ENCODE measurements at places on chromosomes 2 and 18.

- no peak for DNase-seq
Measured at GRCh38 chr2:106089611-106090010, 104.5 kb downstream of the UXS1 start.

DNA sequence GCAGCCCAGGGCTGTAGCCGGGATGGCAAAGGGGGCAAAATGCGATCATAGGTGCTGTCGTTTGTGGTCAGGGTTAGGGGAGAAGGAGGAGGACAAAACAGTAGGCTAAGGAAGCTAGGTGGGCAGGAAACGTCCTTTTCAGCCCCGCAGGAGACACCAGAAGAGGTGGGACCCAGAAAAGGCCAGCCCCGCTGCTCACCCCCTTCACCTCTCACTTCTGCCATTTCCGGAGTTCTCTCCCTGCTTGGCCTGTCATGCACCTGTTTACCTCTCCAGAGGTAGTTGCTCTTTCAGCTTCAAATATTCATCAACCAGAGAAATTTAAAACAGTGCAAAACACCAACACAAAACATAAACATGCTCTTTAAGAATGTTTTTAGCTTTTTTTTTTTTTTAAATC lies 849 bp downstream of the AQP4 start:
- DNase-seq = no peak

- DNase-seq = no peak
Measured at GRCh38 chr2:230888824-230889400, 24.2 kb downstream of the ITM2C start.

DNA sequence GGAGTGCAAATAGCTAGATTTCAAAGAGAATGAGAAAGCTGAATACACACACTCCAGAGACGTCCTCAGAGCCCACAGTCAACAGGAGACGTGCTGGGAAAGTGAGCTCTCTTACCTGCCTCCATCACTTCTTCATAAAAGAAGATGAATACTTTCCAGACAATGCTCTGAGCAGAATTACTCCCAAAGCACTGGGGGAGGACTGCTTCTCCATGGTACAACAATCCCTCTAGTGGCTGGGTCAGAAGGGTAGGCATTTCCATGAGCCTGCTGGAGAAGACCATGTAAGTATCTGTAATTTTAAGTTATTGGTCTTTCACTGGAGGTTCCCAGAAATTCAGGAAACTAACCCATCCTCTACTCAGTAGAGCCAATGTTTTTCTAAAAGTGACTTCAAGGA lies 190.3 kb downstream of the RBM43 start:
- DNase-seq = no peak

GRCh38 chr18:35289727-35290093 lies 319 bp downstream of the ZSCAN30 start:
- no peak for DNase-seq

- no peak for DNase-seq
Measured at GRCh38 chr2:219158586-219158985, 2.0 kb downstream of the NHEJ1 start.

DNA sequence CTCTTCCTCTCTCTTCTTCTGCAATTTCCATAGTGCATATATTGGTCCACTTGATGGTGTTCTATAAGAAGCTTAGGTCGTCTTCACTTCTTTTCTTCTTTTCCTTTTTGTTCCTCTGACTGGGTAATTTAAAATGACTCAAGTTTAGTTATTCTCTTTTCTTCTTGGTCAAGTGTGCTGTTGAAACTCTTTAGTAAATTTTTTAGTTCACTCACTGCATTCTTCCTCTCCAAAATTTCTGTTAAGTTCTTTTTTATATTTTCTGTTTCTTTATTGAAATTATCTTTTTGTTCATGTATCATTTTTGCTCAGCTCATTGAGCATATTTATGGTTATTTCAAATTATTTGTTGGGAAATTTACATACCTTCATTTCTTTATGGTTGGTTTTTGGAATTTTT lies 32.7 kb upstream of the ZSWIM2 start:
- no peak for DNase-seq

- DNase-seq = no peak
Measured at GRCh38 chr2:144152817-144153271, 367.1 kb downstream of the ZEB2 start.

DNA sequence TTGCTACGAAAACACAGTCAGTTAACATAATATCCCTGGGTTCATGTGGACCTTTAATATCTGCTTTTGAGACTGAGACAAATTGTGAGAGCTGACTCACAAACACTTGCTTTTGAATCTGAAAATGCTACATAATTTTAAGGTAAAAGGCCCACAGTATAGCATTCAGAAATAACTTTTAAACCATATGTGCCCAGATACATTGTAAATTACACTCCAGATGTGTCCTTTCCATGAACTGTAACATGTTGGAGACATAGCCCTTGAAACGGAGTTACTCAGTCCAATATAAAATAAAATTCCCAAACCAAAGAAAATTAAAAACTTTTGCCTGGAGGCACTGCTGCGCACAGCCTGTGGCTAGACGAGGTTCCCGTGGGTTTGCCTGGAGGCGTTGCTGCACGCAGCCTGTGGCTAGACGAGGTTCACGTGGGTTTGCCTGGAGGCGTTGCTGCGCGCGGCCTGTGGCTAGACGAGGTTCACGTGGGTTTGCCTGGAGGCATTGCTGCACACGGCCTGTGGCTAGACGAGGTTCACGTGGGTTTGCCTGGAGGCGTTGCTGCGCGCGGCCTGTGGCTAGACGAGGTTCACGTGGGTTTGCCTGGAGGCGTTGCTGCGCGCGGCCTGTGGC lies 131.9 kb upstream of the ALKAL2 start:
- DNase-seq = no peak

- DNase-seq = peak; percentile 17
Measured at GRCh38 chr2:139790807-139791752, 1010.9 kb upstream of the NXPH2 start.

DNA sequence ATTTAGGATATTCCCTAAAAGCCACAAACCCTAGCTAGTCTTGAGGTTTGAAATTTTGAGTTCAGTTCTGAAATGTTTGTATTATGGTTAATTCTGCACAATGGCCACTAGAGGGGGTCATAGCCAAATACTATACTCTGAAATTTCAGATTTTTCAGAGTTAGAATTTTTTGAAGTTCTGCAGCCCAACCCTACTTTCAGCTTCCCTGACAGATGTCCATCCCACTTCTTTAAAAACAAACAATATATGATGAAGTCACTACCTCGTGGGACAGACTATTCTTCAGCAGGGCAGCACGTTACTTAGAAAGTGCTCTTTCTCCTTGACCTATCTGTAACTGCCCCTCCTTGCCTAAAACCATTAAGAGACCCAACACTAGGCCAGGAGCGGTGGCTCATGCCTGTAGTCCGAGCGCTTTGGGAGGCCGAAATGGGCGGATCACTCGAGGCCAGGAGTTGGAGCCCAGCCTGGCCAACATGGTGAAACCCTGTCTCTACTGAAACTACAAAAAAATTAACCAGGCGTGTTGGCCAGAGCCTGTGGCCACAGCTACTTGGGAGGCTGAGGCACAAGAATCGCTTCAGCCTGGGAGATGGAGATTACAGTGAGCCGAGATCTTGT lies 48.2 kb upstream of the PAPOLG start:
- peak; percentile 21 for DNase-seq

DNA sequence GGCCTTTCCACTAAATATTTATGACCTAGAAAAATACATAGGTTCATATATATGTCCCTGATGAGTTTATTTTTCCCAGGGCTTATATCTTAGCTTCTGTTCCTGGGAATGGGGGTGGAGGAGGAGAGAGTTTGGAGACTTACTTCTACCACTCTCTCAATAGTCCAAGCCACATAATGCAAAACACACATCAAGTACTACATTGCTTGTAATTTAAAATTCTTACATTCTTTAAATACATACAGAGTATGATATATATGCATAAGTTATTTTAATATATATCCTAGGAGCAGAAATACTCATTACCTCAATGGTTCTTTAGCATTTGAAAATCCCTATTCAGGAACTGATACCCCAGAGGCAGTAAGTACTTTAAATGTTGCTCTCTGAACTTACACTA lies 73.2 kb upstream of the MYL1 start:
- no peak for DNase-seq

DNA sequence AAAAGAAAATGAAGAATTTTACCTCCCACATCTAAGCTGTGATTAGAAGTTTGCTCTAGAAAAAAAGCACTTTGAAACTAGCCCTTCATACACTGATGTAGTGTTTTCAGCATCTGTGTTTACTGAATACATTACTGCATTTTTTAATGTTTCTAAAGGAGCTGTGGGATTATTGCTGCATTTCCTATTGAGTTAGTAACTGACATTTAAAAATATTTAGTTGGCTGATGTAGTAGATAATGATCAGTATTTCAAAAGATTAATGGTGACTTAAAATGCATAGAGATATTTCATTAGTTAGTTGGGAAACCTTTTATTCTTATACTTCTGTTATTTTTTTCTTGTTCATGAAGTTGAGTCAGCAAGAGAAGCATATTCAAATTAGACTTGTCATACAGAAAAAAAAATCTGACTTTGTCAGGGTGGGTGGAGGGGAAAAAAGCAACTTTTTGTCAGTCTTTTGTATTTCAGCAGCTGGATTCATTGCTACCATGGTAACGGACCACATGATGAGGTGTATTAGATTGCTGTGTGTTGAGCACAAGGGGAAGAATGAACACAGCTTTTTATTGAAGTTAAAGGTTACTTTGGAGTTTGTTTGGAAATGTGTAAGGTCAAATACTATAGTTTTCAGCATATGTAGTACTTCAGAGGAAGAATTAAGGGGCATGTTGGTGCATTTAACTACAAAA lies at the start of gene DTNA:
Gene DTNA, plus strand, starts transcription at position 549 of the 692 bp plus-strand sequence. CDS start 45,679 bp downstream, outside the sequence.
- peak; percentile 63 for DNase-seq

GRCh38 chr2:112884869-112885505 lies 26.0 kb upstream of the IL37 start:
- DNase-seq = no peak

GRCh38 chr2:45285311-45285710 lies 276.1 kb upstream of the SIX2 start:
- DNase-seq = no peak

DNA sequence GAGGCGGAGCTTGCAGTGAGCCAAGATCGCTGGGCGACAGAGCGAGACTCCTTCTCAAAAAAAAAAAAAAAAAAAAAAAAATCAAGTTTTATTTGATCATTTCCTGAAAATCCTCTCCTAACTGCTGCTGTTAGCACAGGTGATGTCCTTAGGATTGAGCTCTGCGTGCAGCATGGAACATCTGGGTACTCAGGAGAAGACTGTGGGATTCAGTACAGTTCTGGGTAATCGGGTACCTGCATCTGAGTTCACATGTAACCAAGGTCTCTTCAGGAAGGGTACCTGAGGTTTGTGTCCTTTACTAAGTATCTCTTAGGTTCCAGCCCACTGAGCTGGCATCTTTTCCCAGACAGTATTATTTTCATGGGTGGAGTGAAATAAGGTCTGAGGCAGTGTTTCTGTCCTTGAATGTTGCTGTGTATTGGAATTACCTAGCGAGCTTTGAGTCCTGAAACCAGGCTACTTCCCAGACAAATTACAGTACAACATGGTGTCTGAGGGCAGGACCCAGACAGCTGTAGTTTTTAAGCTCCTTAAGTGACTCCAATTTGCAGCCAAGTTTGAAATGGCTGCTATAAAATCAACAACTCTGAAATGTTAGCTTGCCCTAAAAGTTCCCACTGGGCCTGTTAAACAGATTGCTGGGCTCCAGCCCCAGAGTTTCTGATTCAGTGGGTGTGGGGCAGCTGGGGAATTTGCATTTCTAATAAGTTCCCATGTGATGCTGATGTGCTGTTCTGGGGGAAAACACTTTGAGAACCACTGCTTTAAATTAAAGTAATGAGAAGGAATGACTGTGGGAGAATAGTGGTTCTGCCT lies 120.5 kb downstream of the PMAIP1 start:
- DNase-seq = no peak

GRCh38 chr2:147255812-147256211 lies 589.0 kb upstream of the ACVR2A start:
- no peak for DNase-seq

DNA sequence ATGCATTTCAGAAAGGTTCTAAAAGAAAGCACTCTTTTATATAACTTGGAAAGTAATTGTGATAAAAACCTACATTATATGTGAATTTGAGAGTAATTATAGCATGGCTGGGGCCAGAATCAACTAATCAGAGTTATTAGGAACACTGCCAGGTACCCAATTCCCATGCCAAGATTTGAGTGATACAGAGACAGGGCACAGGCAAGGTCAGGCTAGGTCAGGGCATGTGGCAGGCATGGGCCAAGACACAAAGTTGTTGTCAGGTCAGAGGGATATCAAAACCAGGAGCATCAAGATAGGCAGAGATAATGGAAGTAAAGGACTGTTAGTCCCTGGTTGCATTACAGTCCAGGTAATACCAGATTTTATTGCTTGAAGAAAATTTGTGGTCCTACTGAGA lies 87.4 kb downstream of the MYO3B start:
- no peak for DNase-seq

DNA sequence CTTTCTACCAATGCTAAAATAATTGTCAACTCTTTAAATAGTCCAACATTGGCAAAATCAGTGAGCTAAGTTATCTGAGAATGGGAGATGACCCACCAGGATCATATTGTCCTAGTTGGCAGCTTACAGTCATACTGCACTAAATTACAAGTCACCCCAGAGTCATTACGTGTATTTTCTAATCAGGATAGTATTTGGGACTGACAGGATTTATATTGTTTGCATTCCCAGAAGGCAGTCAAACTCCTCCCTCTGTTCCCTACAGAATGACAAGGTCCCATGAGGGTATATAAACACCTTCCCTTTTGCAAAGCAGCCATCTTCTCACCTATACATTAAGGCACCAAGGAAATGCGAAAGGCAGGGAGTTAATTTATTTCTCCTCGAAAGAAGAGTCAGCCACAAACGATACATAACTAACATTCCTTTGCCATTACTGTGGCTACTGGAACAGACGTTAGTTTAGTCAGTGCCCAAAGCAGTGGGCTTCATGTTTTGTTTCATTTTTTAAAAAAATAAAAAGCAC lies 125.3 kb downstream of the ANTXR1 start:
- no peak for DNase-seq

DNA sequence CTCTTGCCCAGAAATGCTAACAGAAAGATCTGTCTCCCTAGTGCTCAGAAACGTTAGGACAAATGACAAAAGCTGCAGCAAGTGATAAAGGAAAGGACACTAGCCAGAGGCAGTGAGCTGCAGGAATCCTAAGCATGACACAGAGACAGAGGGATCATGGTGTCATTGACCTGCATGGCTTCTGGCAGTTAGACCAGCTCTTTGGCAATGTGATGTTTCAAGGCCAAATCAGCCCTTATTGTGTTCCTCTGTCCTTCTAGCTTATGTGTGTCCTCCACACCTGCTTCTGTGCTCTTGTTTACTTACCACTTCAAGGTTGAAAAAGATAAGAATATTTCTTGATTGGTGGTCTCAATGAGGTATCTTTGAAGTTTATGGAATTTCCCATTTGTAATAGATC lies 120.8 kb downstream of the RHBDD1 start:
- no peak for DNase-seq

GRCh38 chr18:76495435-76496193 lies 572 bp upstream of the ZNF516 start:
- DNase-seq = no peak

All from NCI-H2171 (cell line).